ENCODE measurements at places on chromosomes 12 and 14.

DNA sequence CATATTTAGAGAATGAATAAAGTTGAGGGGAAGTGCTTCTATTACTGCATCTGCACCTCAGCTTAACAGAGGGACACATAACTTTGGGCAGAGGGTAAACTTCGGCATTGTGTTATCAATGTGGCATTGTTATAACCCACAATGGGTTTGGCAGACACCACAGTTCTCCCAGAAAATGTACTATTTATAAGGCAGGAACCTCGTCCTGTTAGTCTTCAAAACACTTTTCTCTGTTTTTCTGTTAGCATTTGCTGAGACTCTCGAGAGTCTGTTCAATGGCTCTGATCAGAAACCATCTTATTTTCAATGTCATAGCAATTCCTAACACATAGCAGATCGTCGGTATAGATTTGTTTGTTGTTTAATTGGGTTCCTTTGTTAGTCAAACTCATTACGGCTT, 13.9 kb downstream of the PPP1R36 start:
- DNase-seq = no peak

DNA sequence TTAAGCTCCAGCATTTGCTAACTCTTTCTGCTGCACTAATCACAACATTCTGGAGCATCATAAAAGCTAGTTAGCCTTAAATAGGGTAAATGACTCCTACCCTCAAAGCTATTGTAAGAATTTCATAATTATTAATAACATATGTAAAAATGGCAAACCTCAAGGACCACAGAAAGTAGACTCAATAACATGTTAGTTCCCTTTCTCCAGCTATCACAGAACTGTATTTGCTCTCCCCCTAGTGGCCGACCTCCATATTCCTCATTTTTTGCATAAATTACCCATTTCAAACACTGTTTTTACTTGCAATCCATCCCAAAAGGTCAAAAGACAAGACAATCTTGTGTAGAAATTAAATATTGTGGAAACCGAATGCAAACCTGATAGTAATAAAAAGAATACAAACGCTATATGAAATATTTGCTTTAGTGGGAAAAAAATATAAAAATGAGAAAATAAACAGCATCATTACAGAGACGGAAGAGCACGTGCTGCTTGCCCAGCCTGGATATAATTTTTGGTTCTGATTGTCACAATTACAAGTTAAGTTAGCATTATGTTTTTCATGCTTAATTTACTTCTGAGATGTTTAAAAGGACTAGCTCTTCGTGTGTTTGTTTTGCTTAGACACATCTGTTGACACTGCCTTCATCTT, 97.9 kb downstream of the RERGL start:
- peak; percentile 62 for DNase-seq

DNA sequence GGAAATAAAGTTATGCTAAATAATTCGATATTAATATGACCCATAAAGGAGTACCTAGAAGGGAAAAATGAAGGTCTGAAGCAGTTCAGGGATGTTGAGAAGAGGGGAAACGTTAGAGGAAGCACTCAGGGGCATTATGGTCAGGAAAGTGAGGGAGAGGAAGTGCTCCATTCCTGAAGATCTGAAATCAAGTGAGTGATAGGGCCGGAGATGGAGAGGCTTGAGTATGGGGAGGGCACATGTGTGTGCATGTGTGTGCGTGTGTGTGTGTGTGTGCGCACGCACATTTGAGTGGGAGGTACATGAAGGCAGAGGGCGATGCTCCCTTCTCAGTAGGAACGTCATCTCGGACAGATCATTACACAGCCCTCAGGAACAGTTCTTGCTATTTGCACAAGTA, 4.9 kb upstream of the DCD start:
- no peak for DNase-seq

DNA sequence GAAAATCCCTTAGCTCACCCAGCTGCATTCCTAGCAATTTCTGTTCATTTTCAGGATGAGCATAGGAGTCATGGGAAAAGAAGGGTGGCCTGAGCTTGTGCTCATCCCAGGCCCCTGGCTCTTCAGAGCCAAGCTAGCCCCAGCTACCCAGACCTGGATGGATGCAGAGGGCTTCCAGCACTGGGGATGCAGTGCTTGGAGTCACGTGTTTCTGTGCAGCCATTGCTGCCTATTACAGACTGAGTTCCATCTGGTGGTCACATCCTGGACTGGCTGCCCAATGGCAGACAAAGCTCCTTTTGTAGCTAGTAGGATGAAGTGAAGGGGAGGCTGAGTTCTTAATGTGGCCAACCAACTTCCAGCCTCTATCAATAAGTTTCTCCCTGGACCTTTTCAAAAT, 54.2 kb upstream of the JDP2 start:
- DNase-seq = no peak

GRCh38 chr12:115871714-115872113, 405.8 kb downstream of the MED13L start:
- DNase-seq = peak; percentile 20

DNA sequence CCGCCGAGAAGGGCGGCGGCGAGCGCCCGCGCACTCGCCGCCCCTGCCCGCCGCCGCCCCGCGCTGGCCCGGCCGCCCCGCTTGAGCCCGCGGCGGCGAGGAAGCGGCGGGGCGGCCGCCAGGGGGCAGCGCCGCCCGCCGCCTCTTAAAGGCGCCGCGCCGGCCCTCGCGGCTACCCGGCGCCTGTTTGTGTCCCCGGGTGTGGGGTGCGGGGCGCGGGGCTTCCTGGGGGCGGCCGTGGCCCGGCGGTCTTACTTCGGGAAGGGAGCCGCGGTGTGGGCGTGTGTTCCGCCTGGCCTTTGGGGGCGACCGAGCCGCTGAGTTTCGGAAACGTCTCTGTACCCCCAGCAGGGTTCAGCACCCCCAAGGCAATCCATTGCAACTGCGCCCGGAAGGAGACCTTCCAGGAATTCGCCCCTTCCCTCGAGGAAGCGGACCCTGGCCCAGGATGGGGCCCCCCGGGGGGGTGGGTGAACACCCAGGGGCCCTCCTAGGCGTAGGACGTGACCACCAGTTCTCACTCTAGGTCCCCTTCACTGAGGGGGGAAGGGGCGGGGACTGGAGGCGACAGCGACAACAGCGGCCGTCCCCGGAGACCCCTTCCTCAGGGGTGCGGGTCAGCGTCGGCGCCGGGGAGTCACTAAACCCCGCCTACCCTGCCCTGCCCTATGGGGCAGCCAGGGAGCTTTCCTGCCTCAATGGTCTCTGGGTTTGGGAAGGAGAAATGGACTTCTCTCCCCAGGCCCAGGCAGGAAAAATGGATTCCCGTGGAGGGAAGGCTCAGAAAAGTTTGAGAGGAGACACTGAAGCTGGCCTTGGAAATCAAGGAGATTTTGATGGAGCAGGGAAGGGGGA, at the start of gene ITPK1:
Gene ITPK1 (minus strand): TSS at position 105 of the 855 bp plus-strand sequence. CDS start 762 bp downstream, outside the sequence.
- peak; percentile 62 for DNase-seq

- DNase-seq = peak; percentile 49
These were observed 3.9 kb upstream of the POC1B start for GRCh38 chr12:89529738-89530137.

- no peak for DNase-seq
These were observed 112.6 kb downstream of the RIMBP2 start for GRCh38 chr12:130603396-130603965.

DNA sequence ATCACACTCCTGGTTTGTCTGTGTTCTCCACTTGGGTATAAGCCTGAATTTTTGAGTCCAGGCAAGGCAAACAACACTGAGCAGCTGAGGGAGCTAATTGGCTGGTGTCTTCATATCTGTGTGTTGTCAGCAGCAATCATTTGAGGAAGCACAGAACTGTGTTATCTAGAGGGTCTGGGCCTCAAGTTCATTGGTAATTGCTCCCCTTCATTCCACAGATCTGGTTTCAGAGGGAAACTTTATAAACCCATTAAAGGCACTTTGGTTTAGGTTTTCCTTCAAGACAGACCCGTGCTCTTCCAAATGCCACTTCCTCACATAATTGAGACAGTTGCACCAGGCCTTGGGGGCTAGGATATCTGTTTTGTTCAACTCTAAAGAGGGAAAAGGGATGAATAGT, 5.6 kb downstream of the DACT1 start:
- no peak for DNase-seq

Measured in fibroblast of upper back skin (primary cell).